ENCODE measurements at places on chromosomes 11 and 22.

- no peak for DNase-seq
Observed at GRCh38 chr11:13221722-13222121, 55.9 kb upstream of the BMAL1 start.

DNA sequence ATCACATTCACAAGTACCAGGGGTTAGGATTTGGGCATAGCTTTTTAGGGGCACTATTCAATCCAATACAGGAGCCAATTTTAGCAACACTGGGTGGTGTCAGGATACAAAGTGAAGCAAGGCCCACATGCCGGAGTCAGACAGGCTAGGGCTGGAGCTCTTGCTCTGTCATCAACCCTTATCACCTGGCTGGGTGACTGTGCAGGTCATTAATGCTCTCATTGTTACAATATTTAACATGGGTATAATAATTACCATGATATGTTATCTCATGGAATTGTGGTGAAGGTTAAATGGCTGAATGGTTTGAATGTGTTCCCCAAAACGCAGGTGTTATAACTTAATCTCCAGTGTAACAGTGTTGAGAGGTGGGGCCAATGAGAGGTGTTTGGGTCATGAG lies 143.3 kb upstream of the THY1 start:
- no peak for DNase-seq

- no peak for DNase-seq
Observed at GRCh38 chr11:115168686-115169085, 335.5 kb downstream of the CADM1 start.

- no peak for DNase-seq
Observed at GRCh38 chr11:120594746-120595145, 83.2 kb downstream of the GRIK4 start.

- no peak for DNase-seq
Observed at GRCh38 chr22:31286360-31287255, 5.7 kb downstream of the PIK3IP1 start.

DNA sequence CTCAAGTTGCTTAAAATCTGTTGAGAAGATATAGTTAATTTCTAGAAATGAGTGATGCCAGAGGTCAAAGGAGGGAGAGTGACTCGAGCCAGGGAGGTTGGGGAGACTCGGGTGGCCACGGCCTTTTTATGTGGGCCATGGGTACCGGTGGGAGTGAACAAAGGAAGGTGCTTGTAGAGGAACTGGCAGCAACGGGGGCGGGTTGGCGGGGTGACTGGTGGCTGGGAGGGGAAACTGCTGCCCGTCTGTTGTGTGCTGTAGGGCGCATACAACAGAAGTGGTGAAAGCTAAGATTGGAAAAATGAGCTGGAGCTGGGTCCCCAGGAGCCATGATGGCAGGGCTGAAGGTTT lies 5.4 kb downstream of the DAGLA start:
- no peak for DNase-seq

DNA sequence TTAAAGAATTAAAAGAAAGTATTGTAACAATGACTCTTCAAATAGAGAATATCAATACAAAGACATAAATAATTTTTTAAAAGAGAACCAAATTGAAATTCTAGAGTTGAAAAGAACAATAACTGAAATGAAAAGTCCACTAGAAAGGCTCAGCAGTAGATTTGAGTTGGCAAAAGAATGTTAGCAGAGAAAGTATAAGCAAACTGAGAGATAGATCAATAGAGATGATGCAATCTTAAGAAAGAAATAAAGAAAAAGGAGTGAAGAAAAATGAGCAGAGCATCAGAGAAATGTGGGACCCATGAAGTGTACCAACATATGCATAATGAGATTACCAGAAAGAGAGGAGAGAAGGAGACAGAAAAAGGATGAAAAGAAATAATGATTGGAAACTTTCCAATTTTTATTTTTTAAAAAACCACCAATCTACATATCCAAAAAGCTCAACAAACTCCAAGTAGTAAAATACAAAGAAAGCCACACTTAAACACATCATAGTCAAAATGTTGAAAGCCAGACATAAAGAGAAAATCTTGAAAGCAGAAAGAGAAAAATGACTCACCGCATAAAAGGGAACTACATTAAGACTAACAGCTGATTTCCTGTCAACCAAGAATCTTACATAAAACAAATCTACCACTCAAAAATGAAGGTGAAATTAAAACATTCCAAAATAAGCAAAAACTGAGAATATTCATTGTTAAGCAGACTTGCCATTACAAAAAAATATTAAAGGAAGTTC lies 20.9 kb downstream of the NCF4 start:
- no peak for DNase-seq

DNA sequence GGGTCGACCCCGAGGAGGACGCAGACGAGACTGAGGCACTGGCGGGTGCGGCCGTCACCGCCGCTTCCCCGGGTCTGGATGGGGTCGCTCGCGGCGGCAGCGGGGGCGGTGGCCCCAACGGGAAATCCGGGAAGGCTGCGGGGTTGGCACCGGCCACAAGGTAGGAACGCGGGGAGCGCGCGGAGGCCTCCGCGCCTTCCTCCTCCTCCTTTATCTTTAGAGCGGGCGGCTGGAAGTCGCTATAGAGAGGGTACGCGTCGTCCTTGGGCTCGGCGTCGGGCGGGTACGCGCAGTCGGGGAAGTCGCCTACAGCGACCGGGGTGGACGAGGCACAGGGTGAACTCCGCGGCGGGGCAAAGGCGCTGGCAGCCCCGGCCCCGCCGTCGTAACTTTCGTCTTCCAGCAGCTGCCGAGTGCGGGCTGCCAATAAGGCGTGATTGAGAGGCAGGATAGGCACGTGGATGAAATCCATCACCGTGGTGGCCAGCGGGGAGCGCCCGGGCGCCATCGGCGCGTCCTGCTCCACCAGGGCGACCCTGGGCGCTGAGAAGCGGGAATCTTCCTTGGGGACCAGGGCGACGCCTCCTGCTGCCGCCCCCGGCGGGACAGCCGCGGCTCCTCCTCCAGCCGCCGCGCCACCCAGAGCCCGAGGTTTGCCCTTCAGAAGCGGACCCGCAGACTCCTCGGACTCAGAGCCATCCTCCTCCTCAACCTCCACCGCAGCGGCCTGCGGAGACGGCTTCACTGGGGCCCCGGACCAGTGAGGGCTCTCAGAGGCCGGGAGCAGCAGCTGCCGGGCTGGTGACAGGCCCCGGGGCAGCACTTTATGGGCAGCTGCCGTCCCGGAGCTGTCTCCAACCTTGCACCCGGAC lies 1.7 kb downstream of the PGR start:
- DNase-seq = no peak

- DNase-seq = no peak
Observed at GRCh38 chr11:23988381-23989006, 508.4 kb upstream of the LUZP2 start.

DNA sequence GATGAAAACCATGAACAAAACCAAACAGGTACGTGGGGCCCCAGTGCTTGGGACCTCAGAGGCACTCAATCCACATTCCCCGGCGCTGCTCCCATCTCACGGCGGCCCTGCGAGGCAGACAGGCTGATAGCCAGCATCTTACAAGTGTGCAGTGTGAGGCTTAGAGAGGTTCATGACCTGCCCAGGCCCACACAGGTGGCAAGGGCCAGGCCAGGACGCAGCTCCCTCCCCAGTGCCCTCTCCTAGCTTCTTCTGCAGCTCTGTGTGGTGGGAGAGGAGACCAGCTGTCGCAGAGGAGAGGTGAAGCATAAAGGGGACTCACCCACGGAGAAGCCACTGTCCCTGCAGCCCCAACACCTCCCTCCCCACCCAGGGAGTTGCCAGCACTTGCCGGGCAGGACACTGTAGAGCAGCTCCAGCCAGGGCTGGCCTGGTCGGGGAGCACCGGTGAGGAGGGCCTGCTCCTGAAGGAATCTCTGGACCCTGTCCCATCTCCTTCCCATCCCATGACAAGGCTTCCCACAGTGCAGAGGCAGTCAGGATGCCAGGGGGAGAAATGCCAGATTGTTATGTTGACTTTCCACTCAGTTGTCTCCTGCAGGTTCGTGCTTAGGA lies 92.4 kb upstream of the TMEM45B start:
- no peak for DNase-seq

DNA sequence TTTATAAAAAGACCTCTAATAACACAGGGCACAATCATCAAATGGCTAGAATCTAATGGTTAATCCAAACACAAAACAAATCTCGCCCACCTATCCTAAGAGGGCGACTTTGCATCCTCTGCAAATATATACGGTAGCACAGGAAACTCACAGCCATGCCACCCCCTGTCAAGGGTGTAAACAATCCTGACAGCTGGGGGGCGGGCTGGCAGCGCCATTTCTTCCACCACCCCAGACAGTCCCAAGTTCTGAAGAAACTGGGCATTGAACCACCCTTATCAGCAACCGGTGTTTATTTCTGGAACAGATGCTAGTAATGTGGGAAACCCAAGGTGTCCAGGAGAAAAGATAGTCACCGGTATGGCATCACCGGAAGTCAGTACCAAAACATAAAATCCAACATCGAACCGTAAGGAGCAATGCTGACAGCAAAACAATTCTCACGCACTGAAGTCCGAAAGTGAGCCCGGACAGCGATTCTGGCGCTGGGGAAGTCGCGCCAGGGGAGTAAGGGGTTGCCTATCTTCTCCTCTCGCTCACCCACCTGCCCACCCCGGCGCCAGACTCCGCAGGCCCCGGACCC lies 825 bp downstream of the FBXO3 start:
- no peak for DNase-seq

- no peak for DNase-seq
Observed at GRCh38 chr11:134460062-134460561, 48.1 kb upstream of the B3GAT1 start.

GRCh38 chr11:25057861-25058260 lies 561.0 kb downstream of the LUZP2 start:
- DNase-seq = no peak

DNA sequence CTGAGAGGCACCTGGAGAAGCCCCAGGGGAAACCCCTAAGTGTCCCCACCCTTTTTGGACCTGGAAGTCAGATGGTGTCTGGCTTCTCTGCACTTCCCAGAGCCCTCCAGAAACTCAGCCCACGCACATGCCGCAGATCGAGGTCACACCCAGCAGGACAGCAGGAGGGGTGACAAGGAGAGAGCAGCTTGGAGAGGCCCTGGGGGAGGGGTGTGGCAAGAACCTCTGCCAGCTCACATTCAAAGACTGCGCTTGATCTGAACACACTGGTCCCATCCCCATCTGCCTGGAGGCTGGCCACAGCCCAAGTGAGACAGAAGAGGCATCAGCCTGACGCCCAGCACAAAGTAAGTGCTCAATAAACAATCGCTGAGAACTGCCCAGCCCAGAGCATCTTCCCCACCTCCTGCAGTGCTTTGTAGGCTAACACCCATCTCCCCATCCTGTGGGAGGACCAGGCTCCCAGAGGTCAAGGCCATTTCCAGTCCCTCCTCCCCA lies 21.4 kb downstream of the TMPRSS6 start:
- no peak for DNase-seq

DNA sequence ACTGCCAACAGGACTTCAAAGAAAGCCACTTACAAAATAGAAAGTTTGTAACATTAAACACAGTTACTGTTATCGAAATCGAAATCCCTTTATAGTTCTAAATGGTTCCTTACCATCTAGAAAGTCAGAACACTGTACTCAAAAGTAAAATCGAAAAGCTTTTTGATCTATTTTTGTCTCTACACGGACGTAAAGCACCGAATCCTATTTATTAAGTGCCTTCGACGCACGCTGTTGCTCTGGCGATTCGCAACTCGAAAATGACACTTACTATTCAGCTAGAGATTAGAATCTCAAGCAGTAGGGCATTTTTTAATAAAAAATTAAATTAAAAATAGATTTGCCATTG lies 78.3 kb downstream of the LARGE1 start:
- DNase-seq = no peak

DNA sequence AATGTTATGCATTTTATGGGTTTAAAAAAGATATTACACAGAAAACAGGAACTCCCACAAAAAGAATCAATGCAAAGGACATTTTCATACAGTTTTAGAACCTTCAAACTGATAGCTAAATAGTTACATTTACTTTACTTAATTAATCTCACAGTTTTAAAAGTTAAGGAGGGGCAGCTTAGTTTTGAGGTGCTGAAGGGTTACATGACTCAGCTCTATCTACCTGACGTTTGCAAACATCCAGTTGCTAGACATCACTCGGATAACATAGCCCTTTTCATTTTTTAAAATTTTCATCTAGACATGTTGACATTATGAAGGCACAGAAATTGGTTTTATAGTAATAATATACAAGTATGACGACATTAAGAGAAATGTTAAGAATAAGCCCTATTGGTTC lies 53.7 kb upstream of the HSD17B12 start:
- DNase-seq = no peak

GRCh38 chr11:6632116-6633073 lies 13.2 kb upstream of the TPP1 start:
- DNase-seq = no peak

GRCh38 chr11:27719546-27719925 lies 19.3 kb upstream of the BDNF start:
- no peak for DNase-seq

DNA sequence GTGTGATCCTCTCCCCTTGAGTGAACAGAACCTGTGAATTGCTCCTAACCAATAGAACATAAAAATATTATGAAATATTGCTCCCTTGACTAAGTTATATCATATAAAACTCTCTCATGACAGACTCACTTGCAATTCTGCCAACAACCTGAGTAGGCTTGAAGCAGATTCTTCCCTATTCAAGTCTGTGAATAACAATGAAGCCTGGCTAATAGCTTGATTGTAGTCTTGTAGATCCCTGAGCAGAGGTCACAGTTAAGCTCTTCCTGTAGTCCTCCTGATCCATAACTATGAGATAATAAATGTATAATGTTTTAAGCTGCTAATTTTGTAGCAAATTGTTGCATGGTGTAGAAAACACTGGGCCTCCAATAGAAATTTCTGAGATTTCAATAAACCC lies 540.1 kb upstream of the TENM4 start:
- DNase-seq = no peak

DNA sequence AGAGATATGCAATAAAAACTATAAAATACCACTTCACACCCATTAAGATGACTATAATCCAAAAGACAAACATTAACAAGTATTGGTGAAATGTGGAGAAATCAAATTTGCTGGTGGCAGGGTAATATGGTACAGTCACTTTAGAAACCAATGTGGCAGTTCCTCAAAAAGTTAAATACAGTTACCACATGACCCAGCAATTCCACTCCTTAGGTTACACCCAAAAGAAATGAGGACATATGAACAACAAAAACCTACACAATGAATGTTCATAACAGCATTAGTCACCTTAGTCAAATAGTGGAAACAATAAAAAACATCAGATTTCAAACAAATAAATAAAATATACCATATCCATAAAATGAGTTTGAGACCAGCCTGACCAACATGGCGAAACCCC lies 52.6 kb downstream of the RDX start:
- no peak for DNase-seq

DNA sequence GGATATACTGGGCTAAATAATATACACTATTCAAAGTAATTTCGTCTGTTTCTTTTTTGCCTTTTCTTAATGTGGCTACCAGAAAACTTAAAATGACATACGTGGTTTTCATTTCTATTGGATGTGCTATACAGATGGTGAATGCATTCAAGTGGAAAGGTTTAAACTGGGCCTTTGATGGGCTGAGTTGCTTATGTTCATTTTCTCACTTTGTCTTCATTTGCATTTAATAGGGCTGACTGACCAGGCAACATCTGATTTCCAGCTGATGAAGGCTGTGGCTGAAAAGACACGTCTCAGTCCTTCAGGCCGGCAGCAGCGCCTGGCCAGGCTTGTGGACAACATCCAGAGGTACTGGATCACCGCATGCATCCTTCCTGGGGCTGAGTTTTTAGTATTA lies 27.9 kb downstream of the PIWIL4 start:
- DNase-seq = no peak

Data from DMS153 (cell line).